ENCODE measurements at places on chromosomes 5 and 9.

DNA sequence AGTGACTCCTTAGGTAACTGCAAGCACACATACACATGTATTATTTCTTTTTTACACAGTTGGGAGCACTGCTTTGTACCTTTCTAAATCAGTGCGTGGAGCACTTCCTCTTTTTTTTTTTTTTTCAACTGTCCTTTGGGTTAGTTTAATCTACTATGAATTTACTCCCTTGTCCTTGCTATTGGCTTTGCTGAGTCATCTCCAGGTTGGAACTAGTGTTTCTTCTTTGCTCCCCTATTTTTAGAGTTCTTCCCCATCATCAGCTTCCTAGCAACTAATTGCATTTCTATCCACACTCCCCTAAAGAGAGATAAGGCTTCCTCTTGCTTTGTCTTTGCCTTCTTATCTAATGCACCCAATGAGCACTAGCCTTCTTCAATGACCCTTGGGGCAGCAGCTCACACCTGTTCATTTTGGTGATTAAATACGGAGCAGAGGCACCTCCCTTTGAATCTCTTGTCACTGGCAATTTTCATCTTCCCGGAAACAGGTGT, 24.3 kb downstream of the S100Z start:
- no peak for DNase-seq

DNA sequence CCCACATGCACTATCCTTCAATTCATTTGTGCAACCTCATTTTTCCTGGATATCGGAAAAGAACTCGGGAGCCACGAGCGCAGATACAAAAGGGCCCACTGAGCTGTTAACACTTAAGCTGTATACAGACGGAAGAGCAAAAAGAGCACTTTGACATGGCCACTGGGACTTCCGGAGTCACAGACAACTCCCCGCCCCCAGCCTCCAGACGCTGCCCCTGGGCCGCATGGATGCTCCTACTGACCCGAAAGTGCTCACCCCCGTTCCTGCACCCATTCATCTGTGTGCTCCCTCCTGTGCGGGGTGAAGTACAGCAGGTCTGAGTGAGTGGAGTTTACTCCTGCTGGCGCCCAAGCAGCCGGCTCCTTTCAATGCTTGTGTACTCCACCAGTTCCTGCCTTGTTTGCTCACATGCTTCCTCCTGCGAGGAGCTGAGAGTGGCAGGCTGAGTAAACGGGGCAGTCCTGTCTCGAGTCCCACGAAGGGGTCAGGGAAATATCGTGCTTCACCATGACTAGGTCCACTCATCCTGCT, 901.0 kb upstream of the CTNND2 start:
- DNase-seq = no peak

GRCh38 chr9:73095425-73095824, 56.2 kb upstream of the ANXA1 start:
- DNase-seq = peak; percentile 70

GRCh38 chr5:42360616-42361314, 62.5 kb upstream of the GHR start:
- DNase-seq = no peak

GRCh38 chr5:114467729-114468128, 105.9 kb downstream of the KCNN2 start:
- DNase-seq = no peak

DNA sequence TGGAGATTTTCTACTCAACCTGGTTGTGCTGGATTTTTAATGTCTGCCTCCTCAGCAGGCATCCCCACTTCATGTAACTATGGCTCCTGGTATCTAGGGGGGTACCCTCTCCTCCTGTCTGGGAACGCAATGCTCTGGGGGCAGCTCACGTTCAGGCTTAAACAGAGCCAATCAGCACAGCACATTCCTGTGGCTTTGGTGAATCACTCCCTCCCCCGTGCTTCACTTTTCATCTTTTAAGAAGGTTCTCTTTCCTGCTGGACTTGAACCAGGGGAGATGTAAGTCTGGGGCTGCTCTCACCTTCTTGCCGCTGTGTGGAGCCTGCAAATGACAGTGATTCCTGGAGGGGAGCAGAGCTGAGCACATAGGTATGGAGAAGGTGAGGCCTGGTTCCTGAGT, 101.2 kb downstream of the MSX2 start:
- no peak for DNase-seq

GRCh38 chr5:157175071-157175612, 5.5 kb upstream of the ITK start:
- no peak for DNase-seq

DNA sequence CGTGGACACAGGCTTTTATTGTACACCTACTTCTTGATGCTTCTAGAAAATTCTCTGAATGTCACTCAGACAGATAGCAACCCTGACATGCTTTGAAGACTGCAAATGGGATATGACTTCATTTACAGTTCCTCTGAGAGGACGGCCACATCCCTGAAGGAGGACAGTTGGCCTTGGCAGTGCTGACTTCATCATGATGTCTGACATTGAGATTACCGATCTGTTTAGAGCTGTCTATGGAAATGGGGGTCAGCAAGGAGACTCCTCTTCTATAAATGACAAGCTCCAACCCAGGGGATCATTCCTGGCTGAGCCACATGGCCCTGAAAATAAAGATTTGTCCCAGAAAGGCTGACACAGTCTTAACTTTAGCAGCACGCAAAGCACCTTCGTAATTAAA, 75.8 kb downstream of the NUDT12 start:
- no peak for DNase-seq

Data from posterior cingulate gyrus (tissue), 11 donors.